Forelimb muscle (tissue), 1 donor: ENCODE measurements at places on chromosomes 6 and 20.
A peak's percentile ranks its signal among the peaks of the same experiment; 100 is the strongest.

GRCh38 chr20:57322476-57322875 lies 7.1 kb upstream of the SPO11 start:
- no peak for DNase-seq

GRCh38 chr6:17719323-17720041 lies 12.8 kb upstream of the NUP153 start:
- no peak for DNase-seq

GRCh38 chr6:151493804-151494234 lies at the start of gene CCDC170:
Gene CCDC170, plus strand, starts transcription at chr6:151494017. Its CDS starts 112 bp downstream, at chr6:151494129.
- no peak for DNase-seq

DNA sequence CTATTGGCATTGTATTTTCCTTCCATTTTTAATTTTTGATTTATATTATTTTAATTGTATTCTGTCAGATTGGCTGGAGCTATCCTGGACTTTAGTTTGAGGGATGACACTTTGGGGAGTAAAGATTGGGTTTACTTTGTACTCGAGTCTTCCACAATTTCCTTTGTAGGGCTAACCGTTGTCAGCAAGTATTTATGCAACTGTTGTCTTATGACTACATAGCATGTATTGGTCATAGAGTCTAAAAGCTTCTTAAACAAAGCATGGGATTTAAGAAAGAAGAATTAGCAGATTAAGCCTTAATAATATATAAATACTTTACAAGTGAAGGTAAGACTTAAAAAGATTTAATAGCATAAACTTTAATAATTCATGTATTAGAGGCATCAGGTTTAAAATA lies 19.6 kb downstream of the FARS2 start:
- DNase-seq: no peak

- DNase-seq: no peak
Observed at GRCh38 chr6:75331151-75331550, 46.6 kb upstream of the TMEM30A start.

GRCh38 chr6:129795261-129795660 lies 65.9 kb downstream of the TMEM244 start:
- DNase-seq: no peak

- no peak for DNase-seq
Observed at GRCh38 chr6:112155886-112156285, 68.5 kb downstream of the FAM229B start.

GRCh38 chr6:142850679-142851423 lies 94.1 kb downstream of the HIVEP2 start:
- DNase-seq: no peak

- DNase-seq: no peak
Observed at GRCh38 chr20:4074877-4075455, 59.6 kb upstream of the RNF24 start.

DNA sequence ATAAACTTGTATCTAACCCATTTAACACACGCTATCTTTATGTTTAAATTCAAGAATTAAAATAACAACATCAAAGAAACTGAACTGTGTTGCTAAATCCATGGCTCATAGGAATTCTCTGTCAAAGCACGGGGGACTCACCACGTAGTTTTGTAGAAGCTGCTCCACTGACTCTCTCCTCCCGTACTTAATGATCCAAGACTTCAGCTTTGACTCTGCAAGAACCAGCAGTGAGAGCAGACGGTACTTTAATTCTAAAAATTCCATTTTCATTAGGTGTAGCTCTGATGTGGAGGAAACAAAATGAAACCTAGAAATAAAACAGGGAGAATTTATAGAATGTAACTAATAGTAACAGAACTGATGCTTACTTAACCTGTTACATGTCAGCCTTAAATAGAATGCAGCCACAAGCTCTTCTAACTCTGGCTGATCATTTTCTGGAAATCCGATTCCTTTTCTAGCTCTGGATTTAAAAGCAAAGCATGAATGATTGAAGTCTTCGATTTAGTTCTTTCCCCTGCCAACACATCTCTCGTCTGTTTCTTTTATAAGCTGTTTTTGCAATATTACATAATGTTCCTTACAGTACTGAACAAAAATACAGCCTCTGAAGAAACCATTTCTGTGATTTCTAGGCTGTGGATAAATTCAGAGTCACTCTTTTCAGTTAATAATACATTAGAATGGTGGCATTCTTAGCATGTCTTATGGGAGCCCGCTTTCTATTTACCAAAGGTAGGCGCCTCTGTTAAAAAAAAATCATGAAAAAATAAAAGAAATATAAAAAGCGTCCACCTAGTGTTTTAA lies 165.5 kb downstream of the SYNE1 start:
- DNase-seq: no peak

- no peak for DNase-seq
Observed at GRCh38 chr20:33828326-33828844, 17.2 kb downstream of the CHMP4B start.

DNA sequence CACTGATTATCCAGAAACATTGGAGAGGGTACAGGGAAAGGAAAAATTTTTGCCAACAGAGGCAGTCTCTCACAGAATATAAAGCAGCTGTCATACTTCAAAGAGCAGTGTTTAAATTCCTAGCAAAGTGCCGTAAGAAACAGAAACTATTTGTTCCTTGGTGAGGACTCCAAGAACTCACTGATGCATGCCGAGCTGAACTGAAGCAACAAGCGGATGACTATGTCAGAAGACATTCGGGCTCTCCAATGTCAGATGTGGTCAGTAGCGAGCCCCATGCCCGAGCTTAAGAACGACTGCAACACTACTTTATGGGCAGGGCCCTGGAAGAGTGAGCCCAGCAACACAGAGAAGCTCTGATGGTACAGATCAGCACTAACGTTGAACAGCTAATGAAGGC lies 54.7 kb downstream of the OR2B6 start:
- no peak for DNase-seq

- no peak for DNase-seq
Observed at GRCh38 chr6:3696525-3697088, 54.9 kb downstream of the PXDC1 start.

GRCh38 chr20:22904386-22904785 lies 130.7 kb upstream of the SSTR4 start:
- DNase-seq: no peak

- no peak for DNase-seq
Observed at GRCh38 chr6:157721426-157721825, 101.6 kb upstream of the SNX9 start.

DNA sequence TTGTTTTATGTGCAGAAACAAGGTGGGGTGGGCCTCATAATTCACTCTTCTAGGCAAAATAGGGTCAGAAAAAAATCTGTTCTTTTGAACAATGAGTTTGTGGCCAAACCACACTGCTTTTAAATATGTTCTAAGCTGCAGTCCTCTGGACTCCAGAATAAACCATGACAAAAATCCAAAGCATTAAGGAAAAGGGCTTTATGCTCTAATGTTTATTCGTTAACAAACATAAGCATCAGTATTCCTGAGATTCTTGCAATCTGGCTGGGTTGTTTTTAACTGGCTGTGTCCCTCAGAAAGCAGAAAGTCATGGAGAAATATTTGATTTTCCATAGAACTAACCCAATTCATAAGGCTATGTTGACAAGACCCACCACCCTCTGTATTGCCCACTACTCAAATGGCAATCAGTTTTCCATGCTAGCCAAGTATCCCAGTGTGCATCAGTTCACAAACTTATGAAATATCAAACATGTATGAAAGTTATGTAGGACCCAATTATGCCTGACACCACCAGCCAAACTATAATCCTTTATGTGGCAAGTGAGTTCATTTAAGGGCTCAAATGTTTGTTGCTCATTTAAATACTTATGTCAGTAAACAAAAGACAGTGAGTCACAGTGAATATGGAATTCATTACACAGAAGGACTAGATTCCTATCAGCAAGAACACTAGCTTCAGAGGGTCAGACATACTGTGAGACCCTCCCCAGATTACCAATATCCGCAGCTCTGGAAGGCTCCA lies 45.1 kb downstream of the PKHD1 start:
- no peak for DNase-seq

DNA sequence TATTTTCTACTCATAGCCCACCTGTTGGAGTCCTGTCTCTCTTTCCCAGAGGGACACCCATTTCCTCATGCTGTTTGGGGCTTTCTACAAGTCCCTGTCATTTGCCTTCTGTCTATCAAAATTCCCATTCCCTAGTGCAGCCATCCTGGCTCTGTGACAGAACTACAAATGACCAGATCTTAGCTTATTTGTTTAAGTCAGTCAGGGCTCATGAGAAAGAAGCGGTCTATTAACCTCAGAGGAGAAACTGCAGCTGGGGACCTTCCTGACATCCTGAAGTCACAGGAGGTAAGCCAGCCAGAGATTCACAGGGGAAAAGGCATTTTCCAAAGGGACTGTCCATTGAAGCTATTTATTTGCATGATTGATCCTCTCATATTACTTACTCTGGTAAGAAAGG lies 1.7 kb upstream of the COL9A1 start:
- no peak for DNase-seq

GRCh38 chr6:112443179-112444065 lies 96.3 kb downstream of the RFPL4B start:
- DNase-seq: peak; percentile 65

- no peak for DNase-seq
Observed at GRCh38 chr20:50552979-50553378, 42.8 kb downstream of the PTPN1 start.

DNA sequence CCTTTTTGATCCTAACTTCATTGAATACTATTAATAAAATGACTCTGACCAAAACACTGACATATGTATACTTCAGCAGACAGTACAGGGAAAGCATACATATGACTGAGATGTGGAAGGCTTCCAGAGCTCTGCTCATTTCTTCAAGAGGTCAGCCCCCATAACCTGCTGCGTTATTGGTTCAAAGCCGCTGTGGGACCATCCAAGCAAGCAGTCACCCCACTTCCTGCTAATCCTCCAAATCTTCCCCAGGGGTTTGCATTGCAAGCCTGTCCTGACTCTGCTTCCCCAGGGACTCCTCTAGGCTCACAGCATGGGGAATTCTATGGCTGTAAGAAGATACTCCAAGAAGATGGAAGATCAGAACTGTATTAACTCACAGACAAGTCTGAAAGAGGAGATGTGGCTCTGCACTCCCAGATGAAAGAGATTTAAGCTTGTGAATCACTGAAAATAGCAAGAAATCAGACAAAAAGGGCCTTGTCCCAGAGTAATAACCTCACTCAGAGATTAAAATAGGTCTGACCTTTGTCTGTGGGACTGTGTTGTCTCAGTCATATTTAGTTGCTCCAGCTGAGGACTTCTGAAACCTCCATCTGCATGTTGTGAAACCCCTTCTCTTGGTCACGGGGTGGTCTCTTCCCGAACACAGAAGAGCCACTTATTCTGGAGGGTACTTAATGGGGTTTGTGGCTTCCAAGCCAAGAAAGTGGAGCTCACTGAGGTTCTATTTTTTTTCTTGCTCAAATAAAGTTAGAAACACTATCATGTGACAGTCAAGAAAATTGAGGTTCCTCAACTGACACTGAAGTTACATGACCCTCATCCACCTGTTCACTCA lies 101.5 kb upstream of the MARCKS start:
- DNase-seq: no peak

DNA sequence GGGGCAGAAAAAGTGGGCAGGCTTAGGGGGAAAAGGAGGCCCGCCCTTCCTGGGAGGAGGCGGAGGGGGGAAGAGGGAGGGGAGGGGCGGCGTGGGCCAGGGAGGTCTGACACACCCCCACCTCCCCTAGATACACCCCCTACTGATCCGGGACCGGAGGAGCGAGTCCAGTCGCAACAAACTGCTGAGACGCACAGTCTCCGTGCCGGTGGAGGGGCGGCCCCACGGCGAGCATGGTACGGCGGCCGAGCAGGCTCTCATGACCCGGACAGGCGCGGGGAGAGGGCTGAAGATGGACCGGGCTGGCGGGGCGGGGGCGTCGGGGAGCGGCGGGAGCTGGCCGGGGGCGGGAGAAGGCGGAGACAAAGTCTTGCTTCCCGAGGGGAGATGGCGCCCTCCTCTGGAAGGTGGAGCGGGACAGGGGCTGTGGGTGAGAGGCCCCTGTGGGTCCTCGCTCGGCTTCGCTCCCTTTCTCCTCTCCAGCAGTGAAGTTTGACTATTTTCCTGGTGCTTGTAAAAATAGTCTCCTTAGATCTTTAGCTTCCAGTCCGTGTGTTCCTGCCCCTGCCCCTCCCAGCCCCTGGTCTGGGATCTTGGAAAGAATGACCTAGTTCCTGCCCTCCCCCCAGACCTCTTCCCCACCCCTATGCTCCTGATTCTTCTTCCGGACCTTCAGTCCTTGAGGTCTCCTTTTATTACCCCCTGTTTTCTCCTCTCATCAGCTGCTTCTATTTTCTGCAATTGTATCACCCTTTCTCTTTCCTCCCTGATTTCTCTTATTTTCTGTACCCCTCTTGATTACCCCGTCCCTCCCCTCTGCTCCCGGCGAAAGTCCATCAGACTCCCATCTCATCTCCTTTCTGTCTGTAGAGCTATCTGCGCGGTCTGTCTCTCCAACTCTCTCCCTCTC lies 6.1 kb downstream of the SYNGAP1 start:
- DNase-seq: no peak

DNA sequence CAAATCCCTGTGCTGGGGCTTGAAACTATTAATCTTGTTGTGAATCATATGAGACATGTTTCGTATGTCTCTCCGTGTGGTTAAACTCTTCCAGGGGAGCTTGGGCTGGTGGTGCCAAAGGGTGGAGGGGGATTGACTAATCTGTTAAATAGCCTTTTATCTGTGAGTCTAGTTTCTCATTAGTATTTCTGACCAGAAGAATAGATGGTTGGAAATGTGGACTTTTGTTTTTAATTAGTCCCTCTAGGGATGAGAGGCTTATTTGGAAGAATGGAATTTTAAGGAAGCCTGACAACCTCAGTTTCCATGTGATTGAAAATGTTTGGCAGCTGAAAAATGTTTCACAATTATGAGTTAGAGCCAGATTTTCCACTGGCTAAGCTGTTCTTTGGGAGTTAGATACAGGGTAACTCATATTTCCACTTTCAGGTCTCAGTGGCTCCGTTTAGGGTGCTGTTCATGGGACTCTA lies 117.3 kb downstream of the BCKDHB start:
- DNase-seq: no peak

DNA sequence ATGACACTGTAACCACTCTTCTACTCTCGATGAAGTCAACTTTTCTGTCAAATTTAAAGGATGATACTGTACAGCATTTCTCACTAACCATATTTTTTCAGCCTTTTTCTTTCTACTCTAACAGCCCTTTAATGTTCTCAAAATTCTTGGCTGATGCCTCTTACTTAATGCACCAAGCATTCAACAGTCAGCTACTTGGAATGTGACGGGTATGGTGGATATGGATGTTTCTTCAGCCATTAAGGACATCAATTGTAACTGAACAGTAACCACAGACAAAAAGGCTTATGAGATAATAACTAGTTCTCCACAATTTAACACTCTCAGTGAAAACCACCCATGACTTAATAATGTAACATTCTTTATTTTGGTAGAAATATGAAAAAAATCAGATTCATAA lies 467.2 kb upstream of the ZNF337 start:
- no peak for DNase-seq

GRCh38 chr6:15413466-15414234 lies 167.8 kb downstream of the JARID2 start:
- DNase-seq: no peak

DNA sequence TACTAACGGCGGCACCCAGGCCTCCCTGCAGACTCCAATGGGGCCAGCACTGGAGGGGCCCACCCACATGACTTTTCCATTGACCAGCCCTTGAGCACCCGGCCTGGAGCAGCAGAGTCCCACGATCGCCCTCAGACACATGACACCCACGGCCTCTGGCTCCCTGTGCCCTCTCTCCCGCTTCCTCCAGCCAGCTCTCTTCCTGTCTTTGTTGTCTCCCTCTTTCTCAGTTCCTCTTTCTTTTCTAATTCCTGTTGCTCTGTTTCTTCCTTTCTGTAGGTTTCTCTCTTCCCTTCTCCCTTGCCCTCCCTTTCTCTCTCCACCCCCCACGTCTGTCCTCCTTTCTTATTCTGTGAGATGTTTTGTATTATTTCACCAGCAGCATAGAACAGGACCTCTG lies 26.1 kb upstream of the FANCE start:
- DNase-seq: no peak

- no peak for DNase-seq
Observed at GRCh38 chr6:161105408-161105807, 113.8 kb downstream of the MAP3K4 start.
